ENCODE measurements at places on chromosomes 1 and 21.

DNA sequence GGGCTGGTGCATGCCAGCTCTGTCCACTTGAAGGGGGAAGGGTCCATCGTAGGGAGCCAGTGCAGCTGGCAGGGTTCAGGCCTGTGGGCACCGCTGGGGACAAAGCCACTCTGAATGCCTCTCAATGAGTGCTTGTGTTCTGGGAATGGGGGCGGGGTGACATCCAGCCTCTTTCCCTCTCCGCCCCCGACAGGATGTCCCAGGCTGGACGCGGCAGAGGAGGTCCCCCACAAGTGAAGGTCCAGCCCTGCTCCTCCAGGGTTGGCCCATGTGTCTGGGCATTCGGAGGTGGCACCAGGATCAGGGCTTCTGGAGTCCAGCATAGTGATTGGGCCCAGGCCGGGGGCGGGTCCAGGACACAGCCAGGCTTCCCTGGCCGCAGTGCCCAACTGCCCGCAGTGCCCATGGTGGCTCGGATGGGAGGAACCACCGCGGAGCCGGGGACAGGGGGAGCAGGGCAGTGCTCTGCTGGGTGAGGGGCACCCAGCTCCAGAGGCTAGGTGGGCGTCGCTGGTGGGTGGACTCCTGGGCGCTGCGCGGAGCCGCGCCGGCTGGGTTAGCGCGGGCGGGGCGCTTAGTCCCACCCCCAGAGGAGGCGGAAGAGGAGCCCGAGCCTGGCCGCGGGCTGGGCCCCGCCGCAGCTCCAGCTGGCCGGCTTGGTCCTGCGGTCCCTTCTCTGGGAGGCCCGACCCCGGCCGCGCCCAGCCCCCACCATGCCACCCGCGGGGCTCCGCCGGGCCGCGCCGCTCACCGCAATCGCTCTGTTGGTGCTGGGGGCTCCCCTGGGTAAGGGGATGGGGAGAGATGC is at the start of gene SHISA4:
Gene SHISA4 (plus strand): TSS at position 617 of the 808 bp plus-strand sequence. CDS start 97 bp downstream, at position 714.
- no peak for DNase-seq

GRCh38 chr1:160584784-160585183 is 5.5 kb upstream of the CD84 start:
- DNase-seq, result no peak

GRCh38 chr1:216723274-216723780 is at the start of gene ESRRG:
Gene ESRRG, minus strand, starts transcription at chr1:216723429. Its CDS starts 130 bp downstream, at chr1:216723299.
- no peak for DNase-seq

DNA sequence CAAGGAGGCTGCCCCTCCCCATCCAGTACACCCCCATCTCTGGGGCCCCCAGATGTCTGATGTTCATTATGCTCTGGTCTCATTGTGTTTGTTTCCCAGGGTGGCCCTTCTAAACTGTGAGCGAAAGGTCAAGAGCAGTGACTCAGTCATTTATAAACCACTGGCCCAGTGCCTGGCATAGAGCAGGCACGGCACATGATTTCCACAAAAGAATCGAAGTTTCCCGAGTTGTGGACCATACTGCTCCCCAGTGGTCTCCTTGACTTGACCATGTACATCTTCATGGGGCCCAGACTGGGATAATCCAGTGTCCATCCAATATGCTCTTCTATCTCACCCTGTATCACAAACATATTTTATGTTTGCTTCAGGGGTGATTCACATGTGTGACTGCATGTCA is 153.3 kb downstream of the NR5A2 start:
- no peak for DNase-seq

- no peak for DNase-seq
These were observed 20.4 kb downstream of the GPR161 start for GRCh38 chr1:168116327-168116799.

GRCh38 chr21:46474382-46474781 is 15.7 kb downstream of the DIP2A start:
- DNase-seq, result no peak

DNA sequence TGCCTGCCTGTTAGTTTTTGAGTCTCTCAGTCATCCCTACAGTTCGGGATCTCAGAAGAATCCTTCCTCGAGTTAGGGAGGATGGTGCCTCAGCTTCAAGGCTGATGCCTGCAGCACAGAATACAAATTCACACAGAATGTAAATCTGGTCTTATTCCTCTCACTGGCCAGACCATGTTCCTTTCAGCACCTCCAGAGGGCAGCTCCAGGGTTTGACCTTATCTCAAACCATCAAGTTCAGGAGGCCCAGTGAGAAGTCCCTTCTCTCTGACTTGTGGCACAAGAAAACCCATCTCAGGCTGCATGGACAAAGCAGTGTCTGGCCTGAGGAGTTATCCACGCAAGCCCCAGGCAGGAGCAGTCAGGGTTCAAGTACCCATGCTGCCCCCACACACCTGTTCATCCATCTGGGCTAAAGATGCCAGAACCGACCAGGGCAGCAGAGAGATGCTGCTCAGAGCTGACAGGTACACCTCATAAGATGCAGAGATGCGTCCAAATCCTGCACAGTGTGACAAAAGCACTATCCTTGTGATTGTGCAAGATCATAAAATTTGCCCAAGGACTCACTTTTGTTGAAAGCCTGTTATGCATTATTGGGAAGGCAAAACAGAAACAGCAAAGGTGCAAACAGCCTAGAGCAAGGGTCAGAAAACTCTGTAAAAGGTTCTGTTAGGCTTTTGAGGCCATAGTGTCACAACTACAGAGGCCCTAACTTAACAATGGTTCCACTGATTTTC is 49.8 kb downstream of the BCAR3 start:
- DNase-seq, result no peak

- no peak for DNase-seq
These were observed 639 bp upstream of the SPATA1 start for GRCh38 chr1:84505493-84506001.

GRCh38 chr1:171126504-171126903 is 35.8 kb downstream of the FMO3 start:
- DNase-seq, result no peak

DNA sequence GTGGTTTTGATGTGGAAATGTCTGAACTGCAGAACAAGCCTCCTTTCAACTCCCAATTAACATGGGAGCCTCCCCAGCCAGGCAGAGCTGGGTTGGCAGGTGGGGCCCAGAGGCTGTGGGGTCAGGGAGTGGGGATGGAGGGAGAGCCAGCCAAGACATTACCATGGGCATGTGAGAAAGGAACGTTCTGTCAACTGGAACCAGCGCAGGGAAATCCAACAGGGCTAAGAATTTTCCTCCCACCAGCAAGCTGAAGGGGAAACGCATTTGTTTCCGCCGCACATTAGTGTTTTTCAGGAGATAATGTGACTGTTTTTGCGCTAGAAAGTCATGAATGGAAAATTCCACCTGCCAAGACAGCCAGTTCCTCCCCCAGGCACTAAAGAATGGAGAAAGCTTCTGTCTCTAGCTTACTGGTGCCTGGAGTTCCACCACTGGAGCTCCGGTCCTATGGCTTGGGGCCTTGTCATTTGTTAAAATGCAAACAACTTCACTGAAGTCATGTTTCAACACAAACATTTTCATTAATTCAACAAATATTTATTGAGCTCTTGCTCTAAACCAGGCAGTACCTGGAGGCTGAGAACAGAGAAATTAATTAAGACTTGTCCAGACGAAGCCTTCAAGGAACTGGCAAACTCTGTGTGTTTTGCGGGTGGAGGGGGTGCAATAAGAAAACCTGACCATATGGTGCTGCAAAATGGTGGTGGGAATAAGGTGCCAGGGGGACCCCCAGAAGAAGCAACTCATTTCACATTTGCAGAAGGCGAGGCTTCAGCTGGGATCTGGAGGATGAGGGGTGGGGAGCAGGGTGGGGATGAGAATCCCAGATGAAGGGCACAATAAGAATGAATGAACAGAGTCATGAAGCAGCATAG is 305.1 kb downstream of the MATN1 start:
- no peak for DNase-seq

DNA sequence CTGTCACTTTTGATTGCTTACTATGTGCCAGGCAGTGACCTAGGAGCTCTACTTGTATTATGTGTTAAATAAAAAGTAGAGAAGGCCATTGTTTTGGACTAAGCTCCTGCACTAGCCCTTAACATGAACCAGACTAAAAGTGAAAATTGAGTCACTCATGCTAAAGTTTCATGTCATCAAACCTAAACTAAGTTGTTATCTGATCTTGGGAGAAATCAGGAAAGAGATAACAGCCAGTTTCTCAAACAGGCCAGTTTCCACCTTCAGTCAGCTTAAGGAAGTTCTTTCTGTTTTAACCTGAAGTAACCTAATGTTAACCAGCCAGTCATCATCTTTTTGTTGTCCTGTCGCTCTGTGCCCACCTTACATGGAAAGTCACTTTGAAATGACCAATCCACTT is 102.1 kb upstream of the MARK1 start:
- no peak for DNase-seq

- DNase-seq, result no peak
These were observed 27.2 kb downstream of the HSPG2 start for GRCh38 chr1:21909787-21910503.

GRCh38 chr21:42505090-42505726 is 8.4 kb upstream of the SLC37A1 start:
- no peak for DNase-seq

GRCh38 chr1:67174716-67175284 is 8.5 kb downstream of the IL23R start:
- DNase-seq, result no peak

- no peak for DNase-seq
These were observed 430 bp downstream of the S100B start for GRCh38 chr21:46604329-46604974.

DNA sequence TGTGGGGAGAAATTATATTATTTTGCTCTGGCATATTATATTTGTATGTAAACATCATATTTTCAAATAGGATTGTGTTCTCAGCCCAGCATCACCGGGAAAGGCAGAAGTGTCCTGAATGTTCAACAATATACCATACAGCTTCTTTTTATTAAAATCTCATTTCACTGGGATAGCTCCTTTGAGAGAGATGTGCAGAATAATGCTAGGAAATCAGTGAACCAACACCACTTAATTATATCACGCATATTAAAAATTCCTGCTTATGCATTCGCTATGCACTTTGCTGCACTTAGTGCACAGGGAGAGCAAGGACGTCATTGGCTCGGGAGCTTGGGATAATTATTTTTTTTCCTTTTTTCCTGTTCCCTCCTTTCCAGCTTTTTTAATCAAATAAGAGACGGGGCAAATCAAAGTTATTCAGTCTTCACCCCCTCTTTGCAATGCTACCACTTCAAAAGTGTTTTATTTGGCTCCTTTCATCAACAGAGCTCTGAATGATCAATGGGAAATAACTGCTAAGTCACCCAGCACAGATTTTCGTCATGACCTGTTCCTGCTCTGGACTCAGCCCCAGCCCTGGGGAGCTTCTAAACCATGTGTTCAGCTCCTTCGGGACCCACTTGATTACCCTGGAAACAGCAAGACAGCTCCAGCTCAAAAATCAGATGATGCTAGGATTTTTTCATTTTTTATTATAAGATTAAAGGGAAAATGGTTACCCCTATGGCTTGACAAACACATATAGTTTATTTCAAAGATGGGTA is 165.5 kb upstream of the DUSP10 start:
- DNase-seq, result no peak

DNA sequence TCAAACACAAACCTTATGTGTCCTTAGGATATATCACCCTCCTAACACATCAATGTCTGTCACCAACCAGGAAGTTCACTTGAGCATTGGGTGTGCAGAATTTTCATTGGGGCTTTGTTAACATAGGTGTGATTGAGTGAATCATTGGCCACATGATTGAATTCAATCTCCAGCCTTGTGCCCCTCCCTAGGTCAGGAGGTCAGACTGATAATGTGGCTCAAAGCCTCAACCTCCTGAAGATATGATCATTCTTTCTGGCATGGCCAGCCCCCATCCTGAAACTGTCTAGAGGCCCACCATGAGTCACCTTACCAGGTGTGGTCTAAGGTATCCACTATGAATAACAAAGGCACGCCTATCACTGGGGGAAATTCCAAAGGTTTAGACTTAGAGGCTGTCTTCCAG is 90.1 kb downstream of the PKN2 start:
- DNase-seq, result no peak

DNA sequence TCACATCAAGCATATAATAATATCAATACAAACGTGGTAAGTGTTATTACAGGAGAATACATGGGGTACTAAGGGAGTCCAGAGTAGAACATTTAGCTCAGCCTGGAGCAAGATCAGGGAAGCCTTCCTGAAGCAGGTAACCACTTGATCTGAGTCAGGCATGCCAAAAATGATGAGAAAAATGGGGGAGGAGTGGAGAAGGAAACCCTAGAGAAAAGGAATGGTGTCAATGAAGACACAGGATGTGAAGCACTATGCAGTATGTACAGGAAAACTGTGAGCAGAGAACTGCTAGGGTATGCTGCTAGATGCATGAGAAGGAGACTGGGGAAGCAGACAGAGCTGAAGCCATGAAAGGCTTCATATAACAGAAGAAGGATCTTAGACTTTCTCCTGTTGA is 84.7 kb downstream of the NOTCH2 start:
- no peak for DNase-seq

- DNase-seq, result no peak
These were observed 73.1 kb downstream of the RYR2 start for GRCh38 chr1:237115035-237115434.

DNA sequence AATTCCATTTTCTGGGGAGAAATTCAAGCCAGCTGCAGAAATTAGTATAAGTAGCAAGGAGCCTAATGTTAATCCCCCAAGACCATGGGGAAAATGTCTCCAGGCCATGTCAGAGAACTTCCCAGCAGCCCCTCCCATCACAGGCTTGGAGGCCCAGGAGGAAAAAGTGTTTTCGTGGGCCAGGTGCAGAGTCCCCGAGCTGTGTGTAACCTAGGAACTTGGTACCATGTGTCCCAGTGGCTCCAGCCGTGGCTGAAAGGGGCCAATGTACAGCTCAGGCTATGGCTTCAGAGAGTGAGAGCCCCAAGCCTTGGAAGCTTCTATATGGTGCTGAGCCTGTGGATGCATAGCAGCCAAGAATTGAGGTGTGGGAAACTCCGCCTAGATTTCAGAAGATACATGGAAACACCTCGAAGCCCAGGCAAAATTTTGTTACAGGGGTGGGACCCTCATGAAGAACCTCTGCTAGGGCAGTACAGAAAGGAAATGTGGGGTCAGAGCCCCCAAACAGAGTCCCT is 286.3 kb downstream of the MATN1 start:
- no peak for DNase-seq

DNA sequence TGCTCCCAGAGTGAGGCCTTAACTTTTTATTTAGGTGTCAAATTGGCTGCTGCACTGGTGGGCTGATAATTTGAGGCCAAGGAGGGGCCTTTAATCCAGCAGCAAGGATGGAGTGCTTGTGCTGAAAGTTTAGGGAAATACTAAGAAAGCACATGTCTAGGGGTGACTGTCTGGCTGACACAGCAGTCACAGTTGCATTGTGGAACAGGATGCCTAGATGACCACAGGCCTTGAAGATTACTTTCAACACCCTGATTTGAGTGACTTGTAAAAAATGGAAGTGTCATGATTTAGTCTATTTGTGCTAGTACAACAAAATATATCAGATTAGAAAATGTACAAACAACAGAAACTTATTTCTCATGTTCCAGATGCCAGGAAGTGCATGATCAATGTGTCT is 57.7 kb downstream of the ZNF697 start:
- DNase-seq, result no peak

DNA sequence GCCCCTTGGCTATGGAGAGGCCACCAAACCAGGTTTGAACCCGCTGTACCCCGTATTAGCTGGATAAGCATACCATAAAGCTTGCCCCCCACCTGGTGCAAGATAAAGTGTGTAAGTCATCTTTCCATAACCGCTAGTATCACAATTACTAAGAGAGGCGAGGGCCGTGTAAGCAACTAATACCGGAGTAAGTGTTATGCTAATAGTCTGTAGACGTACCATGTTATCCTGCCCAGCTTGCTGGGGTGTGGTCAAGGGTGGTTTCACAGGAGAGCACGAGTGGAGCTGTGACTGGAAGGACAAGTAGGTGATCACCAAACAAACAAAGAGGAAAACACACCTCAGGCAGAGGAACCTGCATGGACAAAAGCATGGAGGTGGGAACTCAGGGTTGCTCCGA is 3.6 kb upstream of the TNFRSF1B start:
- no peak for DNase-seq
